ENCODE measurements at places on chromosomes 5 and 9.

- no peak for DNase-seq
Observed at GRCh38 chr9:104842698-104843097, 78.8 kb downstream of the NIPSNAP3B start.

DNA sequence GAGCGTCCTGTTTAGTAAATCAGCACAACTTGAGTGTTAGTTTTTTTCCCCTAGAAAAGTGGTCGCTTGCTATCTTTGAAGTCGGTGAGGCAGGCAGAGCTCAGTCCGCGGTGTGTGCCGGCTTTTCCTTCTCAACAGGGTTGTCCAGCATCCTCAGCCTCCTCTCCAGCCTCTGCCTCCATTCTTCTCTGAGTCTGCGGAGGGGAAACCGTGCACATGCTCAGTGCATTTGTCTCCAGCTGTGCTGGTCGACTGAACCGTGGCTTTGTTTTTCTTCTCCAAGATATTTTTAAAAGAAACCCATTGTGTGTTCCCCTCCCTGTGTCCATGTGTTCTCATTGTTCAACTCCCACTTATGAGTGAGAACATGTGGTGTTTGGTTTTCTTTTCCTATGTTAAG, 25.3 kb downstream of the FAM240B start:
- no peak for DNase-seq

GRCh38 chr5:107294211-107294550, 376.6 kb downstream of the EFNA5 start:
- no peak for DNase-seq

DNA sequence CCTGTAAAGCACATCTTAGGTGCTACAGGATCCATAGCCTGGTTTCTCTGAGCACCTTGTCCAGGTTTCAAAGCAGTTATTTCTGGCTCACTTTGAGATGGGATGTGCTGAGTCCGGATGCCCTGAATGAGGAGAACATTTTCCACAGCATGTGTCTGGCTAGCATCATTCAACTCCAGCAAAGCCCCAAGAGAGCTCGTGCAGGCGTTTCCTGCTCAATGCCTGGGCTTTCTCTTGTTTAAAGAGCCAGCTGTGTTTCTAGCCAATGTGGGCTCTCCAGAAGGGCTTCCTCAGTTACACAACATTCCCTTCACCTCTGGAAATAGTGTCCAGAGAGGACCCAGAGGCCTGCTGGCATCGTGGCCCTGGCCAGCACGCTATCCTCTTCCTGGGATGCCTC, 411.7 kb downstream of the DMAC1 start:
- peak; percentile 20 for DNase-seq

DNA sequence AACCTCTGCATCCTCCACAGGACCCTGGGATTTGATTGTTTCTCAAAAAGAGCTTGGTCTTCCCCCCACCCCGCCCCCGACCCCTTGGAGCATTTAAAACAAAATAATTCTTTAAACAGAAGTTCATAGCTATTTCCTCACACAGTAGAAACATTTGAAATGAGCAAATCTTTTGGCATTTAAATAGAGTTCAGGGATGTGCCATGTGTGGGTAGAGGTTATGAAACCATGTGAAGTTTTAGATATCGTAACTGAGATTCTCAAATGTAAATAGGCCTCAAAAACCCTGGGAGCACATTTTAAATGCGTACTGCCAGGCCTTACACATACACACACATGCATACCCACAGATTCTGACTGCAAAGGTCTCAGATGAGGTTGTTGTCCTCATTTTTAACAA, 66.5 kb downstream of the EPB41L4B start:
- DNase-seq: no peak

- DNase-seq: no peak
Observed at GRCh38 chr5:145826895-145827674, 8.1 kb downstream of the PRELID2 start.

GRCh38 chr9:82122731-82123130, 134.2 kb downstream of the SPATA31D1 start:
- no peak for DNase-seq

DNA sequence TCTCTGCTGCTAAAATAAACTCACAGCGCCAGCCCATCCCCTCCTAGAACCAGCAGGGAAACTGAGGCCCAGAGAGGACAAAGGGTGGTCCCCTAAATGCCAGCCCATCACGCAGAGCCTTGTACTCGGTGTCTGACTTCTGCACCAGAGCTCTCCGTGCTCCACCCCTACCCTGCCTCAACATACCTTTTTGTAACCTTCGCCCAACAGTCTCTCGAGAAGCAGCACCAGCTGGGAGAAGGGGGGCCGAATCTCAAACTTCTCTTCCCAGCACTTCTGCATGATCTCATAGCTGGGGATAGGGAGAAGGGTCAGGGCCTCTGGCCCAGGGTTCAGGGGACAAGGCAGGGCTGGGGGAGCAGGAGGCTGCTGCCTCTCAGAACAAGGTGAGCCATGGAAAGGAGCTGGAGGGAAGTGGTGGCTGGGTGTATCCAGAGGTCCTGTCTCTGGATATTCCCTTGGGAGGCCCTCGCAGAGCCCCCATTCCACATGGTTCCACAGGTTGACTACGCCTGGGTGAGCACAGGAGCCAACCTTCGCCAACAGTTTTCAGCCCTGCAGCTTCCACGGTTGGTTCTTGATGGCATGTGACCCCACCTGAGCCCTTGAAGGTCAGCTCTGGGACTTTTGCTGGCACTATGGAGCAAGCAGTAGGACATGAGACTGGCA, 32.3 kb upstream of the CSF1R start:
- DNase-seq: no peak

DNA sequence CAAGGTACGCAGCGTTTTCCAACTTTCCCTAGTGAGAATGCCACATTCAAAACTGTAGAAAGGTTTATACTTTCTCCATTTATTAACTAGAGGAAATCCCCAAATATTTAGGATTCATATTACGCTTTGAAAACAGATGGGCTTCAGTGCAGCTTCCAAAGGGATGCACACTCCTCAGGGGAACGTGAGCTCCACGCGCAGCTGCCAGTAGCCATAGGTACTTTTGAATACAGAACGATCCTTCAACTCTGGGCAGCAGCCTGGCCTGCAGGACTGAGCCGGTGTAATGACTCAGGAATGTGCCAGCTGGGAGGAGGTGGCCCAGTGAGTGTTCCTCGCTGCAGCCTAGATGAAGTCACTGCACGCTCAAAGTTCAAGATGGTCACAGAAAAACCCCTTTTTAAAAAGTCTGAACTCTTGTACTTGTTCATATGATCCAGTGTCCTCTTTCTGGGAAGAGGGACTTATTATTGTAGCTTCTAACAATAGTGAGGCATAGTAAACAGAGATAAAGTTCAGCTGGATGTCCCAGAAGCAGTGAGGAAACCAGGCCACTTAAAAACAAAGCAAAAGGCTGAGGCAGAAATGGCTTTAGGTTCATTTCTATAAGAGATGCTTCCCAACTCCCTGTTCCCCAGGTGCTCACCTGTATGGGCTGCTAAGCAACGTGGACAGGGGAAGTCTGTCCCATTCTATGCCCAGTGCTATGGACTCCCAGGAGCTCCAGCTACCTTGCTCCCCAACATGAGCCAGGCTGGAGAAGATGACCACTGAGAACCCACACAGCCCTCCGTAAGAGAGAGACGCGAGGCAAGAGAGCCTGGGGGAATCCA, 130.0 kb downstream of the LHFPL2 start:
- peak; percentile 55 for DNase-seq

GRCh38 chr5:9188956-9189355, 356.9 kb downstream of the SEMA5A start:
- no peak for DNase-seq

- DNase-seq: no peak
Observed at GRCh38 chr5:61186634-61187033, 24.4 kb upstream of the SMIM15 start.

- DNase-seq: peak; percentile 14
Observed at GRCh38 chr9:134553061-134553891, 88.3 kb upstream of the COL5A1 start.

DNA sequence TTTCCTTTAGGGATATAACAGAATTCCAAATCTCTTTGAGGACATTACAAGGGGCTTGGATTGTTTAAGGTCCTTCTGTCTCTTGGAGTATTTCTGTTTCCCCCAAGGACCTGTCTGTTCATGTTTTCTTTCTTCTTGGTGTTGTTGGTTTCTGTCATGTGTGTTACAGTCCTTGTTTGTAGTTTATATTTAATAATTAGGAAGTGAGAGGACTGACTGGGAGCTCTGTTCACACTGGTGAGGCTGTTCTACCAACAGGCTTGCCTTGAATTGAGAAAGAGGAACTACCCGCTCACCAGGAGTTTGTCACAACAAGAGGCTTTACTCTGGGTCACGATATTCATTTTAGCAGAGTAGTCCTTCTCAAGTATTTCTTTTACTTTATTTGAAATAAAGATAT, 119.2 kb upstream of the SV2C start:
- no peak for DNase-seq

DNA sequence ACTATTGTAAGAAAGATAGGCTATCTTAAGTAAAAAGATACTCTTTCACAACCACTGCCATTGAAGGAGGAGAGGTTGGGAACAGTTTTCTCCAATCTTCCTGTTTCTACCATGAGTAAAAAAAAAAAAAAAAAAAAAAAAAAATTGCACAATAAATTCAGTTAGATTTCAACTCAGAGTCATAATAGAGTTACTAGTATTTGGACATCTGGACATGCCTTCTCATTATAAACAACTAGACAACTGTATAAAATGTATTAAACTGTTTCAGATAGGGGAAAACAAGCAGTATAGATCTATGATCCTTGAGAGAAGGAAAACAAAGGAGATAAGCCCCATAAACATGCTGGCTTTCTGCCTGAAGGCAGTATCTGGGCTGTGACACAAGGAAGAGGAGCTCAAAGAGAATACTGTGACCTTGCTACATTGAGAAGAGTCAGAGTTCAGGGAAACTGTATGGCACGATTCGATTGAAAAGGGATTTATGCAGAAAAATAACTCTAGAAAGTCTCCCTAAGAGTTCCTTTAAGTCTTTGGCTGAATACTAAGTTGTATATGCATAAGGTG, 249.2 kb upstream of the POU5F2 start:
- no peak for DNase-seq

GRCh38 chr5:89320421-89321277, 437.7 kb upstream of the MEF2C start:
- no peak for DNase-seq

- DNase-seq: no peak
Observed at GRCh38 chr5:127288676-127289075, 1.9 kb upstream of the MEGF10 start.

DNA sequence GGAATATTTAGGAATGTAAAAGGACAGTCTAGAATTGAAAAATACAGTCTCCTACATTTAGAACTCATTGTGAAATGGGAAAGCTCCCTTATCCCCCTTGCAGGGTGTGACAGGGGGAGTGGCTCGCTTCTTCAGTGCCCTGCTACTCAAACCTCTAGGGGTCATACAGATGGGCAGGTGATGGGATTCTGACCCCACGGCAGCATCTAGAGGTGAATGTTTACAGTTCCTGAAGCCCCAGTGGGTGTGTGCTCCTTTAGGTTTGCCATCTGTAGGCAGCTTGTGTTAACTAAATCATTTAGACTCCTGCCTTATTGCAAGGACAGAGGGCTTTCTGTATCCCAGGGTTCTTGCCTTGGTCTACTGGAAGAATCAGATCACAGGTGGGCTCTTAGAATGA, 271.0 kb upstream of the MPDZ start:
- DNase-seq: no peak

DNA sequence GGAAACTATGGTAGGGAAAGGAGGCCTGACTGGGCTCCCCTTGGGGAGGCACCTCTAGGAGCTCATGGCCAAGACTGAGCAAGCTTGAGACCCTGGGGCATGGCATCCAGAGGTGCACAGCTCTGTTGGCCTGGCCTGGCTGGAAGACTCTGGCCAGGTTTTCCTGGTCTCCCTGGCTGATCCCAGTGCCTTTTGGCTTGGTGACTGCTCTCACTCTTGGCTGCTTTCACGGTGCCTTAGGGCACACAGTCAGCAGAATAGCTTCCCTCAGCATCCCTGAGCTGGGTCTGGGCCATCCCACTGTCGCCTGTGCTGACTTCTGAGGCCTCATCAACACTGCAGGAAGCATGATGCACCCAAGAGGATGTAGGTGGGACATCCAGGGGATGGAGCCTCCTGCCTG, 13.4 kb upstream of the DELE1 start:
- DNase-seq: no peak

- DNase-seq: no peak
Observed at GRCh38 chr5:147551677-147552076, 41.8 kb upstream of the DPYSL3 start.

DNA sequence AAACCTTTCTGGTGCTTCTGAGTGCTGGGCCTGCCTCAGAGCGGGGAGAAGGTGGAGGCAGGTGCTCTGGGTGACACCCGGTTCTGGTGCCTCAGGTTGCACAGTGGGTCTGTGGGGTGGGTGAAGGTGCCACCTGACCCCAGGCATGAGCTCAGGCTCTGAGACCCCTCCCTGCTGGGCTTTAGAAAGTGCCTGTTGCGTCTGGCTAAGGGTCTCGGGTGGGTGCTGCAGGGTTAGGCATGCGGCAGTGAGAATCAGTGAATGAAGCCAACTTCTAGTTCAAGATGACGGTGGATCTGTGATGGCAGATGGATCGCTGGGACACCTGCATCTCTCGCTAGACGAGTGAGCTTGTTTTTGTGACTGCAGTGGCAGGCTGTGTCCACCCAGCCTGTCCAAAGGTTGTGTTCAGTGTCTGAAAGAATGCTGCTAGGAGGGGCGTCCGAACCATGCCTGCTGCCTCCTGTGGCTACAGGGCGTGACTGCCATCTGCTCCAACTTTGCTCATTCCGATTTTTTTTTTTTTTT, 5.0 kb downstream of the SQSTM1 start:
- DNase-seq: no peak

GRCh38 chr5:159899067-159900049, 16.9 kb upstream of the ADRA1B start:
- DNase-seq: no peak

GRCh38 chr9:89023740-89024139, 32.5 kb downstream of the S1PR3 start:
- DNase-seq: no peak

GRCh38 chr9:20209391-20210340, 412.6 kb downstream of the MLLT3 start:
- no peak for DNase-seq

GRCh38 chr5:167699432-167699831, 592.0 kb upstream of the WWC1 start:
- DNase-seq: no peak

DNA sequence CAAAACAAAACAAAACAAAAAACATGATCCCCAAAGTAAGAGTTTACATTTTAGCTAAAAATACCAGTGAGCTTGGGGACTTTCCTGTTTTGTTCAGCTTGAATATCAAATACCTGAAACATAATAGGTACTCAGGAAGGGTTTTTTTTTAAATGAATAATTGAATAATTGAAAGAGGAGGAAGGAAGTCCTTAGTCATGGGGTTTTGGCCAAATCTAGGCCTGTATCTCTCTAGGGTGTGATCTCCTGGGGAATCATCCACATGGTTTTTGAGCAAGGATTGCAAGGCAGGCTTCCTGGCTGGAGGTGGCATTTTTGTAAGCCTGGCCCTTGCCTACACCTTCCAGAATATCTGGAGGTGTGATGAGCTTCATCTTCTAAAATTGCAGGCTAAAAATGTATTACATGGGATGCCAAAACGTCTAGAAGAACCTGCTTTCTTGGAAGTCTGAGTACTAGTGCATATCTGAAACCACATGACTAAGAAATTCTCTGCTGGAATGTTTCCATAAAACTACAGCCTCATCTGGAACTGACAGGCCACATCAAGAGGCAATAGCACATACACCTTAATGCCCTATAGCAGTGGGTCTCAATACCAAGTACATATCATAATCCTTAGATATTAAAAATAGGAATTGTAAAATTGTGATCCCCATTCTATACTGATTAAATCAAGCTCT, 10.4 kb downstream of the C9 start:
- no peak for DNase-seq
